ENCODE measurements at places on chromosomes 2 and 18.

DNA sequence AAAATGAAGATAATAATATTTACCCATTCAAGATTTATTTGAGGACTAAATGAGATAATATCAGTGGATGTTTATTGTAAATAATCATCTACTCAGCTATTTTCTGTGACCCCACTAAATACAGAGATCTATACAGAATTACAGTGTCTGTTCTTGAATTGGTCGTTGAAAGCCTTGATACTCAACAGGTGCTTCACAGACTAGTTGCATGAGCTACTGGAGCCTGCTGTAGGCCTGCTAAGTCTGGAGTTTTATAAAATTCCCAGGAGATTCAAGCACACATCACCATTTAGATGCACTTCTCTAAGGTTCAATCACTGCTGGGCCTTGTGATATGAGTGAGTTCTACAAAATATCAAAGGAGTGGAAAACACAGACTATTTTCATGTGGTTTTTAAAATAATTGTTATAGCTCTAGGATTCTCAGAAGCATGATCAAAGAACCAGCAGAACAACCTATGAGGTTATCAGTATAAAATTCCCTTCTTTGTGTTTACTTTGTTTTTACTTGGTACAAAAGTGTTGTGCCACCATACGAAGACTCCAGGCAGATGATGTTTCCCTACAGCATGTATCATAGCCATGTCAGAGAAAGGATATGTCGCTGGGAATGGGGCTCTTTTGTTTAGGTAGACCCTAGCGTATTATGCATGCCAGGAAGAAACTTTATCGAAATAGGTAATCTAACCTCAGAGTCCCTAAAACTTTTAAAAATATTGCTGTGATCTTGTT is 7.1 kb downstream of the SULT1C4 start:
- no peak for DNase-seq

DNA sequence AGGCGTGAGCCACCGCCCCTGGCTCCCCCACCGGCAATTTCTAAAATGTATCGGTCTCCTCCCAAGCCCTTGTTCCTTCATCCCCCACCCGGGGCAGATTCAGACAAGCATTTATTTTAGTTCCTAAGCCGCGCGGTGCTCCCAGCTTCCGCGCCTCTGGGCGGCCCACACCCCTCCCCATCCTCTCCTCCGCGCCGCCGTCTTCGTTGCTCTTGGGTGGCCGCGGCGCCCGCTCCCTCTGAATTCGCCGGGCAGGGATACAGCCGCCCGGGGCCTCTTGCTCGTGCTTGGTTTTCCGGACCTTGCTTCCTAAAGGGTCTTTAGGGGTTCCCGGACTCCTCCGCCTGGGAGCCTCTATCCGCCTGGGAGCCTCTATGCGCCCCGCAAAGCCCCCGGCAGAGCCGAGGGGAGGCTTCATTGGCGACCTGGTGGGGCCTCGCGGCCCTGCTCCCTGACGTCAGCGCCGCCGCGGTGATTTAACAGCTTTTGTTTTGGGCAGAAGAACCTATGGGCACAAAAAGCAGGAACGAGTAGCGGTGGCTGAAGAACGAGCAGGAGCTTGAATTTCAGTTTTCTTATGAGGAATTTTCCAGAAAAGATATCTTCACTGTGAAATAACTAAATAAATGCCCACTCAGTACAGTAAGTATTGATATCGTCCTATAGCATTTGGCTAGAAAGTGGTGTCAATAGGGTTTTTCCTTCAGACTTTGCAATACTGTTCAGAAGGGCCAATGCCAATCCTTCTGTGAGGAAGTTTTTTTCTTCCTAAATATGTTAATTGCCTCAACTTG is 37.3 kb downstream of the PRKRA start:
- DNase-seq = peak; percentile 57

DNA sequence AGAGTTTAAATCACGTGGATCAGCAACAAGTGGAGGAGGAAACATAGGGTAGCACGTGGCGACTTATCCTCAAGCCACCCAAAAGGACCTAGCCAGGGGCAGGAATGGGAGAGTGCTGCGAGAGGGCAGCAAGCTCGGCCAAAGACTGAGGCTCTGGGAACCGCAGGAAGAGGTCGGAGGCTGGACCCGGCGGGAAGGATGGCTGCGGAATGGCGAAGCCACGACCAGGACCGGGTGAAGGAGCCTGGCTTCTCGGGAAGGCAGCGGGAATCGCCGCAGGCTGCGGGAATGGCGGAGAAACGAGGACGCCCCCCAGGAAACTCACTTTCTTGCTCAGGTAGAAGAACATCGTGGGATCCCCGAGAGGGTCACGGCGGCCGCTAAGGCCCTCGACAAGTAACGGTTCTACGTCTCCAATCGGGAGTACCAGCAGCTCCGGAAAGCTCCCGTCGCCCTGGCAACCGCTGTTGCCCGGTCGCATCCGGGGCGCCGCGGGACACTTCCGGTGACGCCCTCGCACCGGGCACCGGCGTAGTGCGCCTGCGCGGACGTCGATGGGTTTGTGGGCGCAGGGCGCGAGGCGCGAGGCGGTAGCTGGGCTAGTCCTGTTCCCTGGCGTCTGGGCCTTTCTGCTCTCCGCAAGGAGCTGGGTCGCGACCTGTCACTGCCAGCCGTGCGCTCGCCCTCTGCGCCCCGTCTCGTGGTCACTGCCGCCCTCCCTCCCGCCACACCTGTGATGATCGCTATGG is at the start of gene WDR35:
TSS of gene WDR35 (minus strand) at position 439 of the 749 bp plus-strand sequence. CDS start at position 349, 90 bp downstream.
- peak; percentile 76 for DNase-seq

DNA sequence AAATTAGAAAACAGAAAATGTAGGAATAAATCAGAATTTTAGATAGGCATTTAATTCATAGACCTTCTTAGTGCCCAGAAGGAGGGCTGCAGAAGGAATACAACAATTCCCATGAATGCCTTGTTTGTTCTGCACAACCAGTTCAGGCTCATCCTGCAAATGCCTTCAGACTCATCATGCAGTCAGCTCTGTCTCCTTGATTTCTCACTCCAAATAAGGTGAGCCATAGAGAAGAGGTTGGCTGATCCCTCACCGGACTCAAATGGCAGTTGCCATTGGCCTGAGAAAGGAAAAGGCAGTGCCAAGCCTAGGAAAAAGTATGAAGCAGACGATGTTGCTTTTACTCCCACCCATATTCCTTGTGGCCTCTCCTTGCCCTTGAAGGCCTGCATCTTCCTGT is 50.3 kb downstream of the DSC3 start:
- no peak for DNase-seq

DNA sequence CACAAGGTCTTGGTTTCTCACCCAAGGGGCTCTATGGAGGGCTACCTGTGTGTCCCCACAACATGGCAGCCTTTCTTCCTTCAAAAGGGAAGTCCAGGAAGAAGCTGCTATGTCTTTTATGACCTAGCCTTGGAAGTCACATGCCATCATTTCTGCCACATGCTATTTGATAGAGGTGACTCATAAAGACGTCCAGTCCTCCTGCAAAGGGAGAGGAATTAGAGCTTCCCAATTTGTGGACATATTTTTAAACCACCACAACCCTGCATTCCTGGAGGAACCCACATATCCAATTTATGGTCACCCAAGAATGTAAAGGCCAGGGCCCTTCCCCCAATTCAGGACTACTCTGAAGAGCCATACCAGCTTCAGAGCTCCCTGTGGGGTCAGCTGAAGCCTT is 246.2 kb downstream of the CYP26B1 start:
- DNase-seq = no peak

GRCh38 chr18:45282101-45282812 is 333.0 kb upstream of the SLC14A2 start:
- DNase-seq = no peak

DNA sequence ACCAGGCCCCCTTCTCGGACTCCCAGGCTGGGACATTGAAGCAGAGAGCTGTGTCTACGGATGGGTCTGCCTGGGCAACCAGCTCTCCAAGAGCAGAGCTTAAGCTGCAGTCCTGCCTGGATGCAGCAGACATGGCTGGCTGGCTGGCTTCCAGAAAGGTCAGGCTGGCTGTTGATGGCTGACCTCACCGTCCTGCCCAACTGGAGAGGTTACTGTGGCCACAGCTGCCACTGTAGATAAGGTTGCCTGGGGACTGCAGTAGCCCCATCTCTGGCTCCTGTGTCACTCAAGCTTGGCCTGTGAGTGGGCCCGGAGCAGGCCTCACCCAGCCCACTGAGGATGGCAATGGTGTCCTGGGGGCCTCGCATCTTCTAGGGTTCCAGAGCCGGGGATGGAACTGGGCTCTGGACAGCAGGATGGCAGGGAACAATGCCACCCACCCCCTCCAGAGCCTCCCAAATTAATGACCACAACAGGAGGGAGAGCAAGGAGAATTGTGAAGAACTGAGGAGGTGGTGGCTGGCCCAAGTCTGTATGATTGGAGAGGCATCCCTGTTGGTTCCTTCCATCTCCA is 37.0 kb upstream of the FOSL2 start:
- DNase-seq = no peak

DNA sequence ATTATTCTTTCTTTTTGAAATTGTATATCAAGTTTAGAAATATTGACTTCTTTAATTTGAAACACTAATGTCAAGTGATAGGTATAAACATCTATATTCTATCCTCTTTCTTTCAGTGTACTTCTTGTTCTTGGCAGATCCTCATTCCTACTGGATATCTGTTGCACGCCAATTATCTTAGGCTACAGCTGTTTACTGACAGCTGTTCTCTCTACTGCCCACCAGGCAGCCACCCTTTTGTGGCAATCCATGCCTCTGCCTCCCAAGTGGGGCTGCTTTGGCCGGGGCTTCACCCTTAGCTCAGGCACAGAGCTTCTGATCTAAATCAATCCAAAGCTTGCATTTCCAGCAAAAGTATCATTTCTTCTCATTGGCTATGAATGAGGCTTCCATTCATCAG is 50.6 kb upstream of the ITSN2 start:
- DNase-seq = no peak

- no peak for DNase-seq
Measured at GRCh38 chr2:5617358-5617757, 74.8 kb upstream of the SOX11 start.

GRCh38 chr2:236051806-236052205 is 116.4 kb downstream of the GBX2 start:
- no peak for DNase-seq

- DNase-seq = no peak
Measured at GRCh38 chr2:157036726-157037125, 220.8 kb upstream of the GALNT5 start.

DNA sequence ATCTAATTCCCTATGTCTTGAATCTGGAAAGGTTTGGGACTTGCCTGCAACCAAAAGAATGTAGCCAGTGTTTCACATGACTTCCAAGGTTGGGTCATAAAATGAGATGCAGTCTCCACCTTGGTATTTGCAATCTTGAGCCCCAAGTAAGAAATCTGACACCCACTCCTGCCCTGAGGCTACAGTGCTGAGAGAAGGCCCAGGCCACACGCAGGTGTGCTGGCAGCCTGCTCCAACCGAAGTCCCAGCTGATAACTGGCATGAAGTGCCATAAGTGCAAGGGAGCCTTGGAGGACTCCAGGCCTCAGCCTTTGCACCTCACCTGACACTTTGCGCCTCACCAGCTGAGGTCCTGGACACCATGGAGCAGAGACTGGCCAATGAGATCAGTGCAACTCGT is 182.7 kb downstream of the ANAPC1 start:
- no peak for DNase-seq

DNA sequence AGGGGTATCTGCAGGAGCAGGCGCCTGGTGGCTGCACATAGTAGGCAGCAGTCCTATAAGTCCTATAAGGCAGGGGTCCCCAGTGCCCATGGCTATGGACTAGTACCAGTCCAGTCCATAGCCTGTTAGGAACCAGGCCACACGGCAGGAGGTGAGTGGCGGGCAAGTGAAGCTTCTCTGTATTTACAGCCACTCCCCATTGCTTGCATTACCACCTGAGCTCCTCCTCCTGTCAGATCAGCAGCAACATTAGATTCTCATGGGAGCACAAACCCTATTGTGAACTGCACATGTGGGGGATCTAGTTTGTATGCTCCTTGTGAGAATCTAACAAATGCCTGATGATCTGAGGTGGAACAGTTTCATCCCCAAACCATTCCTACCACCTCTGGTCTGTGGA is 33.1 kb downstream of the STK25 start:
- no peak for DNase-seq

- no peak for DNase-seq
Measured at GRCh38 chr2:6863792-6864191, 1.9 kb downstream of the CMPK2 start.

DNA sequence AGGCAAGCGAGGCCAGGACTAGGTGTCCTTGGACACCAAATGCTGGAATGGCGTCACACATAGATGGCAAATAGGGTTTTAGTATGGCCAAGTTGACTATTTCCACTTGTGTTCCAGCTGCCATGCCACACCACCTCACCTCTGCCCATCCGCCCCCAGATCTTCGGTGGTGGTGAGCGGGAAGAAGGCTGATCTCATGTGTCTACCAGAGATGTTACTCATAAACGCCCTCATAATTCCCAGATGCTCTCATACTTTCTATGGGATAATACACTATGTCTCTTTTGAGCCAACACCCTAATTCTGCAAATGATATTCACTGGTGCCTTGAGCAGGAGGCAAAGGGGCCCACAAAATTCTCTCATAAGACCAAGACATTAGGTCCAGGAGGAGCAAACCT is 281.1 kb upstream of the FN1 start:
- no peak for DNase-seq

GRCh38 chr2:182163878-182164277 is 178.2 kb downstream of the PPP1R1C start:
- no peak for DNase-seq

DNA sequence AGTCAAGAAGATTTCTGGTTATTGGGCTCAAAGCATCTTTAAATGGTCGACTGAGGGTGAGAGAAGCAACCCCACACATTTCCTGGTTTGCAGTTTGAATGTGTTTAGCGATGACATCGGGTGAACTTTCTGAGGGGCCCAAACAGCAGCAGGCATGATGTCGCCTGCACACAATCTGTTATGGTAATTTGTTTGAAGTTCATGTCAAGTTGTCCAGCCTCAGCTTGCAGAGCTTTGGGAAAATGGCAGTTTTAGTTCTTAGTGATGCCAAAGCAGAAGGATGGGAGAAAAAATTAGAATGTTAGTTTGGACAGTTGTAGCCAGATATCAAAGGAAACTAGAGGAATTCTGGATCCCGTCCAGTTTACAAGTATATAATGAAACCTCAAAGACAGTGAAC is 284.6 kb downstream of the MBD5 start:
- DNase-seq = no peak

- DNase-seq = no peak
Measured at GRCh38 chr18:11950824-11951223, 30.5 kb upstream of the IMPA2 start.

DNA sequence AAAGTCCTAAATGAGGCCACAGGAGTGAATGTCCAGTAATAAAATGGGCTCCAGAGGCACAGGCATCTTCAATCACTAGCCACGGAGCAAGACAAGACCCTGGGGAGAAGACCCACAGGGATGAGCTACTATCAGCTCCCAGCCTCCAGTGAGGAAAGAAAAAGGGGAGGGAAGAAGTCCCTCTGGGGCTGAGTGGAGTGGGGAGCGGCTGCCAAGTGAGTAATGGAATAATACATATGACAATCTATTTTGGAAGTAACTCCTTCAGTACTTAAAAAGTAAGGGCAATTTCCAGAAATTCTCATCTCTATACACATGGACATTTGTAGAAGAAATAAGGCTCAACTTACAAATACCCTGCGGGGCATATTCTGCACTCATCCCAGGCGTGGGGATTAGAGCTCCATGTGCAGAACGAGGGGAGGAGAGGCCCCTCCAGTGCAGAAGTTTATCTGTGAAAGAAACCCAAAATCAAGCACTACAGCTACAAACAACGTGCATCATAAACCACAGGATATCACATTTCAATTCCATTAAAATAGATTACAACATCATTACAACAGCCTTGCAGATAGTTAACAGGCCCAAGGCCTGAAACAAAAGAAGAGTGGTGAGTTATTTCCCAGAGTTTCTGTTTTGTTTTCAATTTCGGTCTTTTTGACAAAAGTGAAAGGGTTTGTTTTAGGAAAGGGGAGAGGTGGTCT is 84.9 kb downstream of the BCL11A start:
- no peak for DNase-seq
